Calu3 (cell line): ENCODE measurements at places on chromosomes 5 and 9. TPM values are rescaled to one million over a fixed set of nuclear protein-coding genes. Genes with fewer than 3 reads are reported as not detected.

ITK gene
- total RNA-seq, result not detected in 2 replicates

SPINK13 gene
- not detected in 2 replicates for total RNA-seq

CSF2 gene
- 0.80 TPM in 1 of 2 replicates, not detected in the other for total RNA-seq

DNA sequence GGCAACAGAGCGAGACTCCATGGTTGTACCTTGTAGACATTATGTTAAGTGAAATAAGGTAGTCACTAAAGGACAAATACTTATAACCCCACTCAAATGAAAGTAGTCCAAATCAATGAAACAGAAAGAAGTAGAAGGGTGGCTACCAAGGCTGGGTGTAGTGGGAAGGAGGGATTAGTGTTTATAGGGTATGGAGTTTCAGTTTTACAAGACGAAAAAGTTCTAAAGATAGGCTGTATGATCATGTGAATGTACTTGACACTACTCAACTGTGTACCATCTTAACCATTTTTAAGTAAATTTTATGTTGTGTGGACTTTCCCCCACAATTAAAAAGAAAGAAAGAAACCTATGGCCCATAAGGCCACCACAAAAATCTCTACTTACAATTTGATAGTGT, 32.2 kb downstream of the ALDH7A1 start:
- DNase-seq, result no peak

OTP gene
- total RNA-seq, result 0.12 TPM in 1 of 2 replicates, not detected in the other
